ENCODE measurements at places on chromosomes 1 and 21. TPM values are rescaled to one million over a fixed set of nuclear protein-coding genes. Genes with fewer than 3 reads are reported as not detected.

Gene RGSL1
- total RNA-seq: not detected

Gene GCSAML
- 0.76 TPM for total RNA-seq

Gene KRTAP21-2
- total RNA-seq: not detected

DNA sequence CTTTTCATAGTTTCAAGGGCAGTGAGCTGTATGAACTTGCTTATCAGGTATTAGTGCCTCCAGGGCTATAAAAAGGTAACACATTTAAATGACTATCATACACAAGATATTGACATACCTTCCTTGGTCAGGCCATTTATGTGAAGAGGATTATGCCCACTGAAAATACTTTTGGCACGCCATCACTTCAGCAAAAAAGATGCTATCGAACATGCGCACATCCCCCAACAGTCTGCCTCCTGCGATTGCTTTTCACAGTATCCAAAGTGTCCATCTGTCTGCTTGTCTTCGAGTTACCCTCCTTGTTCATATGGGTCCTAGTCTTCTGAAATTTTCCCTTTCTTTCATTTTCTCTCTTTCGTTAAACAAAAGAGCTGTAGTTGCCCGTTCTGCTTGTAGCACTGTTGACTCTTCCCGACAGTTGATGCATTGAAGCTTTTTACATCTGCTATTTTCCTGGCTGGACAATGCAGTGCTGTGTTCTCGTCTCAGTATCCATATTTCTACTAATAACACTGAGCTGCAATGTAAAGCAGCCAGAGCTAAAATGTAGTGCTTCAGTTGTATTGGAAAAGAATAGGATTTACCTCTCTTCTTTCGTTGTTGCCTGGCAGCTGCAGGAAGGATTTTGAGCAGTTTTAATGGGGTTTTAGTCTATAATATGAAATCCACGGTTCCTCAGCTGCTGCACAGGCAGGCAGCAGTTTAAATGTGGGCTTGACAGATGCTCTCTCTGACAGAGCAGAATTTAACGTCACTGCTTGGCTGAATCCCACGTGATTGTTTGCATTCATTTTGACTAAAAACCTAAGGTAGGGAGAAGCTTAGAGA is at the start of gene B3GALT2:
Gene B3GALT2 (minus strand): TSS at position 713 of the 831 bp plus-strand sequence. CDS start 5,051 bp downstream, outside the sequence.
- DNase-seq: peak; percentile 42

DNA sequence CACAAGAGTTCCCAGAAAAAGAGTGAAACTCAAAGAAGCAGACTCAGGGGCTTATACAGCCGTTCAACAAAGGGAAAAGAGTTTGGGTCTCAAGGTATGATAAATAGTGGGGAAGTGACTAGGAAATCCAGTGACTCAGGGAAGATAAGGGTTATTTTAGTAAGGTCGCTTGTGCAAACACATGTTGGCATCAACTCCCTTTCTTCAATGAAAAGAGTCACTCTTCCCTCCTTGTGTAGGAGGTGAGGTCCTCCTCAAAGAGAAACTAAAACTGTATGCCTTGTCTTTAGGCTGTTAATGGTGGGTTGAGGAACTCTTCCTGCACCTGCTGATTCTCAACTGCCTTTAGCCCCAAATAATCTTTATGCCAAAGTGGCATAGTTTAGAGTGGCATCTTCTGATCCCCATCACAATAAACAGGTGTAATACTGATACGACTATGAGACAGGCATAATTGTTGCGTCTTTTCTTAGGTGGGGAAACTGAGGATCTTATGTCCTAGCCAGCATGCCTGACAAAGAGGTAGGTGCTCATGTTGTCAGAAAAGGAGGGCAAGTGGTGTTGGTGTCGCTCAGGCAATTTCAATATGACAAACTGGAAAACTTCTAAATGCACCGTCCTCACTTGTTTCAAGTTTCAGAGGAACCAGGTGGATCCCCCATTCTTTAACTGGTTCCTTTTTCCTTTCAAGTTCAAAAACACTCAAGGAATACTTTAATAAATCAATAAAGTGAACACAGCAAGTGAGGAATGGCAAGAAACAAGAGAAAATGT is 294.1 kb upstream of the RUNX1 start:
- no peak for DNase-seq

- peak; percentile 78 for DNase-seq
Observed at GRCh38 chr1:40755067-40755466, 28.5 kb upstream of the KCNQ4 start.

DNA sequence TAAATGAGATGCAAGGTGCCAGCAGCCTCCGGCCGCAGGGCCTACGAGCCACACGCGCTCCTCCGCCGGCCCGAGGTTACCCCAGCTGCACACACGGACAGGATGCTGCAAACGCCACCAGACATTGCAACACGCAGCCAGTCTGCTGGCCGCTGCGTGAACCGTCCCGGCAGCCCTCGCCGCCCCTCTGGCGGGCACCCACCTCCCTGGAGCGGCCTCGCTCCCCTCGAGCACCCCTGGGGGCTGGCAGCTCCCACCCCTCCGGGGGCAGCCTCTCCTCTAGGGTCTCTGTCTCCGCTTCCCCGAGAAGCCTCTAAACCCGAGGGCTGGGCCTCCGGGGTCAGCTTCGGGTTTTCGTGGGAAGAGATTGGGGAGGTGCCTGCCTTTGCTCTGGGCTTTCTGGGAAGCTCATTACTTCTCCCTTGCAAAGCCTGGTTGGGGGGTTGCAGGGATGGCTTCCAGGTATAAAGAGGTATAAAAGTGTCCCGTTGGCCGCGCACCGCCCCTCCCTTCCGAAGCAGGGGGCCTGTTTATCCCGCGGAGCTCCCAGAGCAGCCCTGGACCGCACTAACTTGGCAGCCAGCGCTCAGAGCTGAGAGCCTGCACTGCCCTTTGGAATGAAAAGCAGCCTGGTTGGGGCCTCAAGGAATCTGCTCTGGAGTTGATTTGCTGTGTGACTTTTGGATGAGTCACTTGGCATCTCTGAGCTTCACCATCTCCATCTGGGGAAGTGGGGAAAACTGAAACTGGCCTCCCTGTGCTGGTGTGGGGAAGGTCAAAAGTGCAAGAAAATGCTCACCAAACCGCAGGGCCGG is 21.8 kb downstream of the DHRS3 start:
- peak; percentile 60 for DNase-seq

DNA sequence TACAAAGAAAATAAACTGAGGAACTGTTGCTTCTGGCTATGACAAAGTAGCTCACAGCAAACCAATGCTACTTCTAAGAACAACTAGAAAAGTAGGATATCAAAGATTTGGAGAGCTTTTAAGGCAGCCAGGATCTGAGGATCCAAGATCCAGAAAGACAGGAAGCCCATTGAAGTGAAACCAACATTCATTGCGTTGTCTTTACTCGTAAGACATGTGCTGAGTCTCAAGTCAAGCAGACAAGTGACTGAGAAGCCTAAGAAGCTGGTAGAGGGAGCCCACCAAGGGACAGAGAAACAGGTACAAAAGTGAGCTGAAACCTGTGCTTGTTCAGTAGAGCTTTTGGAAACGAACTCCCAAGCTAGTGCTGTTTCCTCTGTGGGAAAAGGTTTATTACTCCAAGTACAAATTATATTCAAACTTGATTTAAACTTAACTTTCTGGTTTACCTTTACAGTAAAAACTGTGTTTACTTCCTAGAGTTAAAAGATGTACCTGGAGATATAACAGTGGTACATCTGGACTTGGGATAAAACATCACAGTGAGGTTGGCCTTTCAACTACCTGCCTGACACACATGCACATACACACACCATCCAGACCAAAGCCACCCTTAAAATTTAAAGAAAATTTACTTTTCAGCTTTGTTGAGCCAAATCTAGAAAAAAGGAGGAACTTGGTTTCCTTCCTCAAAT is 41.2 kb downstream of the NME7 start:
- no peak for DNase-seq

DNA sequence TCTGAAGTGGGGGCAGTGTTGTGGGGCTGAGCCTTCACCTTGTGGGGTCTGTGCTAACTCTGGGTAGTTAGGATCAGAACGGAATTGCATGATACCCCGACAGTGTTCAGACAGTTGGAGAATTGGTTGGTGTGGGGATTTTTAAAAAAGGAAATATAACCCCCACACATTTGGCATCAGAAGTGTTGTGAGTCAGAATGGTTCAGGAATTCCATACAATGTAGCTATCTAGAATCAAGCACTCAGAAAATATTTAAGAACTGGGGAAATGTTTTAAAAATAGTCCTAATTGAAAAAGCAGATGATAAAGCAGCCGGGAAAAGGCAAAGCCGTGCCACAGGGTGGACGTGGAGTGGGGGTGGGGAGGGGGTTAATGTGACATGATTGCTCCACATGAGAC is 6.5 kb upstream of the S100A7 start:
- no peak for DNase-seq
